Stimulated activated CD4-positive, alpha-beta T cell treated with anti-CD3 and anti-CD28 coated beads, TNF-alpha, amount 100 ng/mL, for 24 hours (primary cell): ENCODE measurements at places on chromosomes 4 and X.

DNA sequence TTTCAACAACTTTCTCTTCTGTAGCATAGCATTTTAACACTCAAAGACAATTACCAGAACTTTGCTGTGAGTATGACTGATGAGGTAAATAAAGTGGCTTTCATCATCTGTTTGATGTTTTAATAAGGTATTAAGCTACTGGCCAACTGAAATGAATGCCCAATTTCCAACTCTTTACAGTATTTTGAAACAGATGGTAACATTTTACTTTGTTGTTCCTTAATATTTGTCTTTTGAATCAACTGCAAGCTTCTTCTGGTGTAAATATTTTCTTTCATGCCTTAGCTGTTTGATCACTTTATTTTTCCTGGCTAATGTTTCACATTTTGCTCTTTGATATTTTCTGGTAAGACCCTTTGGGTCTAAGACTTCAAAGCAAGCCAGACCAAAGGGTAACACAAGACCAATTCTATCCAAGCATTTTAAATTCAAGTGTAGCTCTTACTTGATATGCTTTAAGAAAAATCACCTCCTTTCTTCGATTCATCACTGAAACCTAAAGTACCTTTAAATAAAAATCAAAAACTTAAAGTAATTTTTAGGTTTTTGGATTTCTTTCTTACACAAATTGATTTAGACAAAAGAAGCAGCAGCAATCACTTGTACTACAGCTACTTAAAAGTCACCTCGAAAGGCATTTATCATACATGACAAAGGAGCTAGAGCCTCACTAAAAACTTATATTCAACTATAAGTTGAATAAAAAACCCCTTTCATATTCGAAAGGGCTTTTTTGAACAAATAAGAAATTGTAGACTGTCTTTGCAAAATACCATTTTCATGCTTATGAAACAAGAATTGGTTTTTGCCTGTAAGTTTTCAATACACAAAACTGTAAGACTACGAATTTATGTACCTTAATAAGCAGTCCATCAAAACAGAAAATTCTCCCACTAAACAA, 57.6 kb downstream of the TBCK start:
- DNase-seq = no peak

GRCh38 chr4:122718281-122718680, 14.2 kb upstream of the BBS12 start:
- no peak for DNase-seq

DNA sequence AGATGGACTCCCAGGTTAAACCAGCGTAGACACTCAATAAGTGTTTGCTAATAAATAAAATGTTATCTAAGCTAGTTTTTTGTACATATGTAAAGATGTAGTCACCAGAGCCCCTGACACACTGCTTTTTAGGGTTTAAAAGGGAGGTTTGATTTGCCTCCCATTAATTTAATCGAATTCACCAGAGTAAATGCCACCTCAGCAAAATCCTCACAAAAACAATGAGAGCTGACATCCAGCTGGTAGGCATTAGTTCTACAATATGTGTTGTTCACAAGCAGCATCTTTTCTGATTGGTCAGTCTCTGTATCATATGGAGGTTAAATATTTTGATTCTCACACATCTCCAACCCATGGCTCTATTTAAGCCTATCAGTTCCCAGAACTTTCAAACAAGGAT, 382.6 kb downstream of the CENPC start:
- DNase-seq = no peak

DNA sequence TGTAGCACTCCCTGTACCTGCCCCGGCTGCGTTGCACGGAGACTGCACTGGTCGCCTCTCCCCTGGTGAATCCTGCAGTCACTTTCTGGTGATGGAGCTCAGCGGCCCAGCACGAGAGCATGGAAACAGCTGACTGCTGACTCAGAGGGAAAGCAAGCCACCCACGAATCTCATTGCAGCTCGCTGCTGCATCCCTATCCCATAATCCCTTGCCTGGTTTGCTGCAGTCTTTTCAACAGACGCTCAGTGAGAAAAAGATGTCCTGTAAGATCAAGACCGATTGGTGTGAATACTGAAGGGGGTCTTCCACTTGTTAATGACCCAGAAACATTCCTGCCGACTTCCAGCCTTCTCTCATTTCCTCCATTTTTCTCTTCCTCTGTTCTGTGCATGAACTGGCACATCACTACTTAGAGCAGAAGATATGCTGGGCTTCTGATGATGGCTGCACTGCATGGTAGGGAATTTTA, 52.9 kb downstream of the TRIM2 start:
- no peak for DNase-seq

DNA sequence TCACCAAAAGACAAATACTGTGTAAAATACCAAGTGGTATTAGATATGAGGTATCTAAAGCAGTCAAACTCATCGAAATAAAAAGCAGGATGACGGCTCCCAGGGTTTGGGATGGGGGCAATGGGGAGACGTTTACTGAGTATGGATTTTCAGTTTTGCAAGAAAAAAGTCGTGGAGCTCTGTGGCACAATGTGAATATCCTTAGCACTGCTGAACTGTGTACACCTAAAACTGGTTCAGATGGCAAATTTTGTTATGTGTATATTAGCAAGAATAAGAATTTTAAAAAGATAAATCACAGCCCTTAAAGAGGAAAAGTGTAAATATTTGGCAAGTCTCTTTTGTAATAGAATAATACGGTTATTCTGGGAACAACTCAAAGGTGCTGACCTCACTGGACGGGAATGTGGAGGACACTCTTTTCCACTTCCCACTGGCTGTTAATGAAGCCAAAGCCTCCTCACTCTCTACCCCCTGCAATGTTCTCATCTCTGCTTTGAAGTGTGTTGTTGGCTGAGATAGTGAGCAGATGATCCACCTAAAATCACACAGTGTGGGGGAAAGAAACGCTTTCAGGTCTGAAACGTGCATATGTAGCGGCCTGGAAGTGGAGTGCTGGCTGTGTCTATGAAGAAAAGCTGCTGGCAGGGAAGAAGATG, 49.2 kb downstream of the SEL1L3 start:
- DNase-seq = no peak

GRCh38 chr4:4325321-4325720, 35.3 kb downstream of the ZBTB49 start:
- DNase-seq = no peak

DNA sequence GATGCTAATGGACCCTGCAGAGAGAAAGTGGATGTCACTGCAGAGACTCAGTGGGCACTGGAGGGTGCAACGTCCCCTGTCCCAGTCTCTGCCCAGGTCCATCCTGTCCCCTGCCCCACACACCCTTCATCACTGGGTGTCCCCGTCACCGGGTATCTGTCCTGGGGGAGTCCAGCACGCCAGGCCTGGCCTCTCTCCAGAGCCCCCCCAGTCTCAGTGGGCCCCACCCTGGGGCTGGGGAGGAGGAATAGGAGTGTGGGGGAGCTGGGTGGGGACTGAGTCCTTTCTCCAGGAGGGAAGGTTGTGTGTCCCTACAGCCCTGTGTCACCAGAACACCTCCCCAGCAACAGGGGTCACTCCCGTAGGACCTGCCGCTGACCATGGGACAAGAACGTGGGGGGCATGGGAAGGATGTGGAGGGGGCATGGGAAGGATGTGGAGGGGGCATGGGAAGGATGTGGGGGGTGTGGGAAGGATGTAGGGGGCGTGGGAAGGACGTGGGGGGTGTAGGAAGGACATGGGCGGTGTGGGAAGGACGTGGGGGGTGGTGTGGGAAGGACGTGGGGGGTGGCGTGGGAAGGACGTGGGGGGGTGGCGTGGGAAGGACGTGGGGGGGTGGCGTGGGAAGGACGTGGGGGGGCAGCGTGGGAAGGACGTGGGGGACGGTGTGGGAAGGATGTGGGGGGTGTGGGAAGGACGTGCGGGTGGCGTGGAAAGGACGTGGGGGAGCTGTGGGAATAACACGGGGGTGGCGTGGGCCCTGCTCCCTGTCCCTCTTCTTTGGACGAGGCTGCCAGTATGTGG, 21.0 kb upstream of the SPON2 start:
- DNase-seq = no peak

DNA sequence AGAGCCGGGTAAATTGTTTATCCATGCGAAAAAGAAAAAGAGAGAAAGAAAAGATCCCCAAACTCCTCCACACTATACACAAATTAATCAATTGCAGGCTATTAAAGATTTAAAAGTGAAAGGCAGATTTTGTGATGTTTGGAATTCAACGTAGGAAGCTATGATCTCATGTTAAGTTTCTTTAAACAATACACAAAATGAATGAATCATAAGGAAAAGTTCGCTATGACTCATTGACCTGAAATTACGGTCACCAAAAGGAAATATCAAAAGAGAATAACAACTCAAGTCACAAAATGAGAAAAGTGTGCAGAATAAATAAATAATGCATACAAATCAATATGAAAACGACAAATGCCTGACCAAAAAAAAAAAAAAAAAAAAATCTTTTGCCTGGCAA, 28.6 kb downstream of the CLNK start:
- no peak for DNase-seq

GRCh38 chrX:20046223-20046622, 55.4 kb upstream of the BCLAF3 start:
- no peak for DNase-seq

- DNase-seq = no peak
Observed at GRCh38 chrX:23185951-23186350, 148.7 kb upstream of the PTCHD1 start.

DNA sequence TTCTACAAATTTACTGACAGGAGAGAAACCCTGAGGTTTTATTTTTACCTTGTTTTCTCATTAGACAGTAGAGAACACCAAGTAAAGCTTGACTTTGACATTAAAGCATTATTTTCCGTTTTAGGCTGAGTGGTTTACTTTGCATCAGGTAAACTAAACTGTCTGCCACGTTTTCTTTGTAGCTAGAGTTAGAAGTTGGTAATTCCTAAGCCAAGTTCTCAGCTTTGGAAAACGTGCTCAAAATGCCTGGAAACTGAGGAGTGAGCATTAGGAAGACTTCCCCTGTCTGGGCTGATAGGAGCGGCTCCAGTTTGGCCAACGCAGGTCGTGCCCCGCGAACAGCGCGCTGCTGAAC, 819 bp downstream of the PDLIM3 start:
- no peak for DNase-seq
